ENCODE measurements at places on chromosomes 2 and 18.

GRCh38 chr2:203594541-203594940, 59.4 kb upstream of the RAPH1 start:
- no peak for DNase-seq

GRCh38 chr2:178246696-178247095, 52.4 kb downstream of the OSBPL6 start:
- DNase-seq, result no peak

DNA sequence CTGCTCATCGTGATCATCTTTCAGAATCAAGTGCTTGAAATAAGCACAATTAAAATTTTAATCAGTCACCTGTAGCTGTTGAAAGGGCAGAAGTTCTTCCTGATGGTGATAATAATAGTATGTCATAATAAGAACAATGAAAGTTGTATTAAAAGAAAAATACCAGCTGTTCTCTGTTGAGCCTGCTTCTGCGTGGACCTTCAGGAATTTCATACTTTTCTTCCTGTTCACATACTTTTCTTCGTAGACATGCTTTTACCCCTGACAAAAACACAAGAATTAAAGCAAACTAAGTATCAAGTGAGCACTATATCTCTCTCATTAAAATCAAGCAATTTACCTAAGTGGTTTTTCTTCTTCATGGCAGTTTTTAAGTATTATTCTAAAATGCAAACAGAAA, 79.2 kb downstream of the BARD1 start:
- DNase-seq, result no peak

GRCh38 chr2:127067620-127068350, 39.2 kb downstream of the BIN1 start:
- DNase-seq, result peak; percentile 47

- DNase-seq, result no peak
Observed at GRCh38 chr2:231568785-231569435, 23.8 kb upstream of the TEX44 start.
